ENCODE measurements at places on chromosomes 1 and 21.

- DNase-seq, result no peak
Measured at GRCh38 chr1:9764550-9764949, 59.2 kb downstream of the CLSTN1 start.

GRCh38 chr1:27220096-27220495 is 14.3 kb upstream of the WDTC1 start:
- DNase-seq, result no peak

DNA sequence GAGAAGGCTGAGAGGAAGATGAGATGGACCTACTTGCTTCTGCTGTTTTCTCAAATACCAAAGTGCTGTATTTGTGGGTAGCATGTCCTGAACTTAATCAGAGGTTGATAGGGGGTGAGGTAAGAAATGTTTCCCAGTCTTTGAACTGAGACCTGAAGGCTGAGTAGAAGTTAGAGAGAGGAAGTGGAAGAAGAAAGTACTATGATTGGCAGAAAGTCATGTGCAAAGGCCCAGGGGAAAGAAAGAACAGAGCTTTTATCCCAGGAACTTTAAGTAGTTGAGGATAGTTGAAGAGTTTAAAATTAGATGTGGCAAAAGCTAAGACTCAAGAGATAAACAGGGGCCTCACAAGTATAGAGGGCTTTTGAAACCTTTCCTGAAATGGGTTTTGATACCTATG is 15.5 kb upstream of the LIN9 start:
- no peak for DNase-seq

DNA sequence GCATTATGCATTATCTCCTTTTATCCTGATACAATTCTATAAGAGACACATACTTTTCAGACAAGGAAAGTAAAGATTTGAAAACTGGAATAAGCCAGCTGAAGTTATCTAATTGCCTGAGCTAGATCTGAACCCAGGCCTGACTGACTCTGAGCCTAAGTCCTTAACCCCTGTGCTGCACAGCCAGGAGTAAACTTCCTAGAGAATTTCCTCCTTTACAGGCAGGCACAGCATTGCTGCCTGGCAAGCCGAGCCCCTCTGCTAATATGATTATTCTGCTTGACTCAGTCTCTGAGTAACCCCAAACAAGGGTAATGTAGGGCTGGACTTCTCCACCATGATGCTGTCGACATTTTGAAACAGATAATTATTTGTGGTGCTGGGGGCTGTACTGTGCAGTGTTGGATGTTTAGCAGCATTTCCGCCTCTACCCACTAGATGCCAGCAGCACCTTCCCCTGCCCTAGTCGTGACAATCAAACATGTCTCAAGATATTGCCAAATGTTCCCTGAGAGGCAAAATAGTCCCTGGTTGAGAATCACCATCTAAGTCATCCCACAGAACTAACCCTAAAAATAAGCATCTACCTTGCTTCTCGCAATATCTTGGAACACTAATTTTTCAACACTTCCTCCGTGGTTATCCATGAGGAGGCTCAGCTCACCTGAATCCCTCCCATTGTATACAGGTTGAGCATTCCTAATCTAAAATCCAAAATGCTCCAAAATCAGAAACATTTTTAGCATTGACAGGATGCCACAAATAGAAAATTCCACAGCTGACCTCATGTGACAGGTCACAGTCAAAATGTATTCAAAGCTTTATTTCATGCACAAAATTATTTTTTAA is 18.5 kb downstream of the CAMK1G start:
- DNase-seq, result peak; percentile 44

DNA sequence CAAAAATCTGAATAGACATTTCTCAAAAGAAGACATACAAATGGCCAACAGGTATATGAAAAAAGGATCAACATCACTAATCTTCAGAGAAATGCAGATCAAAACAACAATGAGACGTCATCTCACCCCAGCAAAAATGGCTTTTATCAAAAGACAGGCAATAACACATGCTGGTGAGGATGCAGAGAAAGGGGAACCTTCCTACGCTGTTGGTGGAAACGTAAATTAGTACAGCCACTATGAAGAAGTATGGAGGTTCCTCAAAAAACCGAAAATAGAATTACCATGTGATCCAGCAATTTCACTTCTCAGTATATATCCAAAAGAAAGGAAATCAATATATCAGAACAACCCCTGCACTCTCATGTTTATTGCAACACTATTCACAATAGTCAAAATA is 65.1 kb upstream of the ATP1B1 start:
- DNase-seq, result no peak

DNA sequence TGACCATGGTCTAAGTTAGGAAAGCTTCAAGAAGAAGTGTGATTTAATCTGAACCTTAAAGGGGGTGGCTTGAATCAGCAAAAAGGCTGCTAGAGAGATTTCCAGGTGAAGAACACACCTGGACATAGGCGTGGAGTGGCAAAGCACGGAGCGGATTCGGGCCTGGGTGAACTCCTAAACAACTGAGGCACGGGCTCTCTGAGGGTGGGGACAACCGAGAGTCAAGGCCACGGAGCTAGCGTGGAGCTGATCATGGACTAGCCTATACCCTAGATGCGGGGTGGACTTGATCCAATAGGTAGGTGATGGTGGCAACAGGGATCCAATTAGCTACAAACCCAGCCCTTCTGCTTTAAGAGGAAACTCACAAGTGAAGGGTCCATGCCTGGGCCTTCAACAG is 27.8 kb downstream of the SYT2 start:
- DNase-seq, result no peak

- no peak for DNase-seq
Measured at GRCh38 chr1:109901524-109902145, 9.0 kb upstream of the CSF1 start.

- DNase-seq, result no peak
Measured at GRCh38 chr1:32263744-32264143, 12.7 kb downstream of the LCK start.

- no peak for DNase-seq
Measured at GRCh38 chr21:46567348-46567747, 37.5 kb downstream of the S100B start.

- DNase-seq, result no peak
Measured at GRCh38 chr1:154741327-154741726, 128.8 kb downstream of the KCNN3 start.

DNA sequence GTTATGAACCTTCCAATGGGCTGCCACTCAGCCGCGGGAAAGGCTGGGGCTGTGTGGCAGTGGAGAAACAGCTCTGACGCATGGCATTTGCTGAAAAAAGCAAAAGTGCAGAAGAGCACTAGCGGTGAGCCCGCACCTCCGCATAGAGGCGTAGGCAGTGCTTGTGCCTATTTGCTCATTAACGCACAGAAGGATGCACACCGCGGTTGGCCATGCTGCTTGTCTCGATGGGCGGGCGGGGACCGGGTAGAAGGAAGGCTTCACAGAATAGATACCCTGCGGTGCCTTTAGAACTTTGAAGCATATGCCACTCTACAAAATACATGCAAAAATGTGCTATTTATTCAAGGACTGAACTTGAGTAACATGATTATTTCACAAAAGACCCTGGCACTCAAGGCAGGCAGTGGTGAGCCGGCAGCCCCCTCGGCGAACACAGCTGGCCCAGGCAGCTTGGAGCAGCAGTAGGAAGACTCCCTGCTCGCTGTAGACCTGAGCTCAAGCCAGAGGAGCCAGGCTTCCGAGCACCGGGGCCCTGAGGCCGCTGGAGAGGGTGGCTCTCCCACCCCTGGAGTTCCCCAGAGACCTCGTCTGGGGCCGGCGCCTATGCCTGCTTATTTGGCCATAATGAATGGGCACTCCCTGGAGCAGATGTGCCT is 71.5 kb downstream of the SIK1 start:
- DNase-seq, result no peak

- no peak for DNase-seq
Measured at GRCh38 chr1:2594001-2594640, 7.5 kb downstream of the PRXL2B start.

DNA sequence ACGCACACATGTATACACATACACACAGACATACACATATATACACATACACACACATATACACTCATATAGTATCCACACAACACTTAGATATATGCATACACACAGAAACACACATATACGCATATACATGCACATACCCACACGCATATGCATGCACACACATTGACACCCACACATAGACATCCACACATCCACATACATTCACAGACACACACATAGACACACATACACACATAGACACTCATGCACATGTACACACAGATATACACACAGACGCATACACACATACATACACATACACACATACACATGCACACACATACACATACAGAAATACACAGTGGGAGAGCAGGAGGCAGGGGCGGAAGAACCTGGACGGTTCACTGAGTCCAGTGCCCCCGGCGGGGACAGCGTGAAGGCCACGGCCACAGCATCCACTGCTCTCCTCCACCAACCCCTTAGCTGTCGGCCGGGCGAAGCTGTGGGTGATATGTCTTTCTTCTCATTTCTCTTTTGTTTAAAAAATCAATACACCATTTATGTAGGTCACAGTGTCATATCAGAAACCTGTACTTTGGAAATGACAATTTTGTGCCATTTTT is 2.8 kb upstream of the C1QB start:
- no peak for DNase-seq

DNA sequence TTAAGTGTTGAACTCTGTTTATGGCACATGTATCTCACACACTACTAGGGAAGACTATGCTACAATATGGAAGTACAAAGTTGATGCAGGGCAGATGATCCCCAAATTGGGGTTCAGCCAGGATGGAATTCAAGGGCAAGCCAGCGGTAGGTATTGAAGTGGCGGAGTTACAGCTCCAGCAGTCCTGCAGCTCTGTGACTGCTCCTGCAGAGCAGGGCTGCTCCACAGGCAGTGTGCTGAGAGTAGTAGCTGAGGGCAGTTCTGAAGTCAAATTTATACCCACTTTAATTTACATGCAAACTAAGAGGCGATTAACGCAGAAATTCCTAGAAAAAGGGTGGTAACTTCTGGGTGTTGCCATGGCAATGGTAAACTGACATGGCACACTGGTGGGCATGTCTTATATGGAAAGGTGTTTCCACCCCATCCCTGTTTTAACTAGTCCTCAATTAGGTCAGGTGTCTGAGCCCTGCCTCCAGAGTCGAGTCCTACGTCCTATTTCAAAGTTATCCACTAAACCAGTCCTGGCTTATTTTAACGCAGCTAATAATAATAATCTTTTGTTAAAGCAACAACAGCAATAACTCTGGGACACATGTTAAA is 20.6 kb upstream of the CENPF start:
- DNase-seq, result no peak

- no peak for DNase-seq
Measured at GRCh38 chr1:11823366-11824137, 17.6 kb downstream of the CLCN6 start.

GRCh38 chr1:220579317-220579716 is 51.4 kb downstream of the MARK1 start:
- no peak for DNase-seq

- no peak for DNase-seq
Measured at GRCh38 chr1:30812076-30812475, 54.5 kb upstream of the LAPTM5 start.

GRCh38 chr1:56133522-56134472 is 445.6 kb downstream of the PLPP3 start:
- DNase-seq, result no peak

GRCh38 chr1:108653431-108654105 is 7.3 kb downstream of the HENMT1 start:
- DNase-seq, result no peak

DNA sequence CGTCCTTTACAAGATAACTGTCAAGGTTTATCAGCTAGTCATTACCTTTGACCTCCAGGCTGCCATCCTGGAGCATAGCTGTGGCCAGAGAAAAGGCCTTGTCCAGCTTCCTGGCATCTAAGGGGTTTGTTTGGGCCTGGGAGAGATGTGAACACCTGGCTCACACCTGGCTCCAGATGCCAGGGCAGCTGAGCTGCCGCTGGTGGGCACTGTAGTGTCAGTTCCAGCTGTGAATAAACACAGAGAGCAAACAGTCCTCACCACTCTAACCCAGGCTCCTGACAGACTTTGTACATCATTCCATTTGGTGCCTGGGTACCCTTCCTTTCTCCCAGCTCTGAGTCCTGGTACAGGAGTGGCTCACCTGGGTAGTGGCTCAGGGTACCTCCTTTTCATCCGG is 14.3 kb upstream of the KCNA10 start:
- DNase-seq, result no peak

DNA sequence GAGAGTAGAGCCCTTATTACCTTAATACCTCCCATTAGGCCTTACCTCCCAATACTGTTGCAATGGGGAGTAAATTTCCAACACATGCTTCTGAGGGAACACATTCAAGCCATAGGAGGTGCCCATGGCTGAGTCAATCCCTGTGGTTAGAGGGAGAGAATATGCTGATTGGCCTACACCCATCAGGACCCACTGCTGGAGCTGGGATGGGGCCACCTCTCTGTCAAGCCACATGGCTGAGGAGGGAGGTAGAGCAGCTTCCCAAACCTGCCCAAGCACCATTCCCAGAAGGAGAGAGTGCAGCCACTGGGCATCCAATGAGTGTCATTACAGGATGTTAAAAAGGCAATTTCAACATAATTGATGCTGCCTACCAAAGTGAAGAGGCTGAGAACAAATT is 228.1 kb downstream of the C1orf94 start:
- DNase-seq, result no peak

DNA sequence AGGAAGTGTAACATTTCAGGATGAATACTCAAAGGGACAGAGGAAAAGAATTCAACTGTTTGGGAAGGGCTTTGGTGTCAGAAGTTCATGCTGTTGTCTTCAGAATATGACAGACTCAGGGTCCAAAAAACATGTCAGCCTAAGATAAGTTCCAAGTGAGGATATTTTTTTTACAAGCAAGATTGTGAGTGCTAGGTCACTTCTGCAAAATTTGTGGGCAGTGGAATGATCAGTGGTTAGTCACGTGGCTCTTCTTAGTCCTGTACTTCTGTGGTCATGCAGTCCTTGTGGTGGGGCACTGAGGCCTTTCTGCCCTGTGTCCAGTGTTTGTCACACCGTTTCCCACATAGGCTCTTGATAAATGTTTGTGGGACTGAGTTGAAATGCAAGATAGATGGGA is 5.2 kb downstream of the RGL1 start:
- DNase-seq, result no peak

GRCh38 chr1:91523482-91523881 is 22.8 kb downstream of the CDC7 start:
- no peak for DNase-seq

DNA sequence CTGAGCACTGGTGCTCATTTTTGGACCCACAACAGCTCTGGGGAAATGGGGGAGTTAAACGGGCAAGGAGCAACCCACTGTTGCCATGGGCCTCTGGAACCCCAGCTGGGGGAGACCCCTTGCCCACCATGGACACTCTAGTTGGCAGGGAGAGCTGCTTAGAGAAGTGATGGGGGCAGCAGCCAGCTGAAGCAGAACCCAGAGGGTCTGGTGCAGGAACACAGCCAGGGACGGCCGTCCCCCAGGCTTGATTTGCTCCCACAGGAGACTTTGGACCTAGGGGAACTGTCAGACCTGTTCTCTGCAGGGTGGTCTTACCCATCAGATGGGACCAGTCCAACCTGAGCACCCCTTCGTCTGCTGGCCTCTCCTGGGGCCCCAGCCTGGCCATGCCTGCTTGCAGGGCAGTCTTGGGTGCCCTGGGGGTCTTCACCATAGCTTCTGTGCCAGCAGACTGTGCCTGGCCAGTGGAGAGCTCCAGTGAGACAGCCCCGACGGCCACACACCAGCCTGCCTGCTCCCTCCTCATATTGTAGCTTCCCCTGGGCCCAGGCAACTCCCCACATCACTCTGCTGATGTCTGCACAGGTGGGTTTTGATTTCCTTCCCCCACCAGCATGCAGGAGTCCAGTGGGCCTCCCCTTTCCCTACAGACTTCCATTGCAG is 11.3 kb downstream of the SPATC1L start:
- DNase-seq, result no peak
